ENCODE measurements at places on chromosomes 5 and 9.

GRCh38 chr5:111800351-111800750 lies 43.4 kb upstream of the NREP start:
- no peak for DNase-seq

- DNase-seq, result no peak
Observed at GRCh38 chr5:16417398-16418074, 48.1 kb downstream of the ZNF622 start.

GRCh38 chr9:117073071-117073470 lies 341.8 kb downstream of the ASTN2 start:
- DNase-seq, result no peak

GRCh38 chr5:169746147-169746694 lies 109.1 kb downstream of the DOCK2 start:
- no peak for DNase-seq

- no peak for DNase-seq
Observed at GRCh38 chr9:108905494-108905893, 28.4 kb downstream of the ELP1 start.

GRCh38 chr9:112489876-112490666 lies 3.4 kb downstream of the KIAA1958 start:
- no peak for DNase-seq

GRCh38 chr5:31225118-31225517 lies 31.6 kb downstream of the CDH6 start:
- no peak for DNase-seq

GRCh38 chr5:113031557-113031956 lies 55.0 kb downstream of the DCP2 start:
- DNase-seq, result no peak

GRCh38 chr9:111833941-111834340 lies 39.2 kb upstream of the SHOC1 start:
- DNase-seq, result no peak

DNA sequence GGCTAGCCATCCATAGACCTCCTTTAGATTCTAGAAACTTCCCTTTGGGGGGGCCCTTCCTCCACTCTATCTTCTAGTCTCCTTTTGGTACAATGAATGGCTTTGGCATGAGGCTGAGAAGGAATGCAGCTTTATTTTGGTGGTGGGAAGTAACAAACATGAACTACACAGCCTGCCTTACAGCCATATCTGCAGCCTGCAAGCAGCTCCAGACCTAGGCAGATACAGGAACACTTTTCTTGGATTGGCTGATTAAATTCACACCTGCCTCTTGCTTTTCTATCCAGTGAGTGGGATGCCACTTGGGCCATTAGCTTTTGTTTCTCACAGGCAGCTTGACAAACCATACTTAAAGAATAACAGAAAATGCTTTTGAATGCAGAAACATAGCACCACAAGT lies 28.2 kb downstream of the NR6A1 start:
- DNase-seq, result no peak

GRCh38 chr9:134179918-134180785 lies 15.8 kb upstream of the RNU6ATAC start:
- DNase-seq, result no peak

GRCh38 chr9:111037708-111038330 lies 451 bp downstream of the LPAR1 start:
- no peak for DNase-seq

DNA sequence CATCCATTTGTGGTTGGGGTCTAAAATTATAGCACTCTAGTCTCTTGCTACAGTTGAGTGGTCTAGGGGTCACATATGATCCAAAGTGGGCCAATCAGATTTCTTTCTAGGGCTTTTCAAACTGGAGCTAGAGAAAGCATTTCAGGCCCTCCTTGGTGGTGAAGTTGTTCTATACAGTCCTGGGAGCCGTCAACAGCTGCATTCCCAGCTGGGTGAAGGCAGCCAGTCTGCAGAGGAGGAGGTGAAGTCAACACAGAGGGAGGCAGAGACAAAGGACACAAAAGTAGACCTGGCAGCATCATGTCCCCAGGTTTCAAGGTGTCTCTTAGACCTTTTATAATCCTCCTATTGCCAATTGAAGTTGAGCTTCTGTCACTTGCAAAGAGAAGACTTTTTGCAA lies 518.2 kb downstream of the BNC2 start:
- no peak for DNase-seq

- DNase-seq, result no peak
Observed at GRCh38 chr5:34533582-34534522, 122.3 kb upstream of the RAI14 start.

- no peak for DNase-seq
Observed at GRCh38 chr9:133850161-133850560, 112.0 kb upstream of the SARDH start.

GRCh38 chr9:96121136-96121535 lies 180.8 kb downstream of the HSD17B3 start:
- no peak for DNase-seq

DNA sequence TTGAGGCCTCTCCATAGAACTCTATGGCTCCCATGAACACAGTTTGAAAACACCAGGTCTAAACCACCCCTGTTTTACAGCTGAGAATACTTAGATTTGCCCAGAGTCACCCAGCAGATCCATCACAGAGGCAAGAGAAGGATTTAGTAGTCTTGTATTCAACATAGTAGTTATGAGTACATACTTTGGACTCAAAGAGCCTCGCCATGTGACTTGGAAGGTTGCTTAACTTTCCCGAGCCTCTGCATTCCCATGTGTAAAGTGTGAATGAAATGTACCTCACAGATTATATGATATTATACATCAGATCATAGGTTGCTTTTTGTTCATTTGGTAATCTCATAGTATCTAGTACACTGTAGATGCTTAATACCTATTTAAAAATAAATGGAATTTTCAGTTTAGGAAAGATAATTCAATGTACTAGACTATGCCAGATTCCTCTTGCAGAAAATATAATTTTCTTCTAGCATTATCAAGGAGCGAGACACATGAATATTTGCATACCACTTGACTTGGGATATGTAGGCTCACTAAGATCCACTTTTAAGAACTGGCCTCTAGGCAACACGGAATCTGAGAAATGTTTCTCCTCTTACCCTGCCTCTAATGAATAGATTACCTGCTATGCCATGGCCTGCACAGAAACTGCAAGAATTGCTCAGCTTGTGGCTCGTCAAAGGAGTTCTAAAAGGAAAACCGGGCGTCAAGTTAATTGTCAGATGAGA lies 18.6 kb downstream of the TDRD7 start:
- DNase-seq, result no peak

DNA sequence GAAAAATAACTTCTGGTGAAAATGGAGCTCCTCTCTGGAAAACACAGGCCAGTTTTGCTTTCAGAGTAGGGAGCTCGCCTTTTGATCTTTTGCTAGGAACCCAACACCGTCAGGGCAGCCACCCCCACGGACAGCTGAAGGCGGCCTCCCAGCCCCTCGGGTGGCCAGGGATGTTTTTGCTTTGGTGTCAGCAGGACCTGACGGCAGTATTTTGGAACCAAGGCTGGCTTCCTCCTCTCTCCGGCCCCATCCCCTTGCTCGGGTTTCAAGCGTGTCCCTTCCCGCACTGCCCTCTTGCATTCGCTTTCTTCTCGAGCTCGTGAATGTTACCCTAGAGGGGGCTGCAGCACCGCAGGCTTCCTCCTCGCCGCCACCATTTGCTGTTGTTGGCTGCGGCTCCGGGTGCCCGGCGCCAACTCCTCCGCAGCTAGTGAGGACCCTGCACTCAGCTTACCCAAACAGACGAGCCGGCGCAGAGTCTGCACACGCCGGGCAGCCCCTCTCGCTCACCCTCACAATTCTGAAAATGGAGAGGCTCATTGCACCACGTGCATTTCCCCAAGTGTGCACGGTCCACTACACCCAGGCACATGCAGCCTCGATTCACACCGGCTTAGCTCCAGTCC lies 35.5 kb upstream of the ADAMTSL1 start:
- DNase-seq, result no peak

GRCh38 chr5:104178829-104179456 lies 616.4 kb upstream of the NUDT12 start:
- no peak for DNase-seq

DNA sequence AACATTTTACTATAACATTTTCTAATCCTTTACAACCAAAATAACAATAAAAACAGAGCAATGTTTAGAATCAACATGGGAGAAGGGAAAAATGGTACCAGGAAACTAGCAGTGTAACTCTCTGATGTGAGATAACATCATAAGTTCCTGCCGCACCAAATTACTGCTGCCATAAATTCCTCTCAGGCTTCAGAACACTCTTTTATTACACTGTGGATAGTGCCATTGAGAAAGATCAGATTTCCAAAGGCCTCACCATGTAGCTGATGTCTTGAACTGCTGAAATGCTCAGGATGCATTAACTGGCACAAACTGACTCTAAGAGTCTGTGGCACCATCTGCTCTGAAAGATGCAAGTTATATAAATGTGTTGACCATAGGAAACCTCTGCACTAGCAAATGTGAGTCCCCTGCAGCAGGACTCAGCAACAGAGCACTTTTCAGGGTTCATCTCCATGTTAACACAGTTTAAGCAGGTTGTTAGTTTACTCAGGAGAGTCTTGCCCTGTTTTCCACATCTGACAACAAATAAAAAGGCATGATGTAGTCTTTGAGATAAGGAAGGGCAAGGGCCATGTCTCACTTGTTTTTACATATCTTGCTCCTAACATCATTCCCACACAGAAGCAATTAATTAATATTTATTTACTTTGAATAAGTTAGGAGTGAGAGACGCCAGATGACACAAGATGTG lies 218.1 kb downstream of the CETN3 start:
- DNase-seq, result no peak

DNA sequence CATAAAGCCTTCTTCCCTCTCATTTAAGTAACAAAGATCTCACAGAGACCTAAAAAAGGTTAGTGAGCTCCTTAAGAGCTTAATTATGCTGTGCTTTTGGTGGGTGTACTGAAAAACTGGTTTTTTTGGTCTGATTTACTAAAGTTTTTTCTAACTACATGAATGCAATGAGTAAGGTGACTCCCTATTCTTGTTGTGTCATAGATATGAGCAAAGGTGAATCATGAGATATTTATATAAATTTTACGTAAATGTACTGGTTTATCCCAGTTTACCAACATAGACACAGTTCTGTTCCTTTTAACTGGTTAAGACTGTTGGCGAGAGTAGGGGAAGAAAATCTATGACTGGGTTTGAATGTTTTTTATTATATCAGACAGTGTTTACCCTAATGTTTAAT lies 250.5 kb downstream of the NR2F1-AS1 start:
- DNase-seq, result no peak

DNA sequence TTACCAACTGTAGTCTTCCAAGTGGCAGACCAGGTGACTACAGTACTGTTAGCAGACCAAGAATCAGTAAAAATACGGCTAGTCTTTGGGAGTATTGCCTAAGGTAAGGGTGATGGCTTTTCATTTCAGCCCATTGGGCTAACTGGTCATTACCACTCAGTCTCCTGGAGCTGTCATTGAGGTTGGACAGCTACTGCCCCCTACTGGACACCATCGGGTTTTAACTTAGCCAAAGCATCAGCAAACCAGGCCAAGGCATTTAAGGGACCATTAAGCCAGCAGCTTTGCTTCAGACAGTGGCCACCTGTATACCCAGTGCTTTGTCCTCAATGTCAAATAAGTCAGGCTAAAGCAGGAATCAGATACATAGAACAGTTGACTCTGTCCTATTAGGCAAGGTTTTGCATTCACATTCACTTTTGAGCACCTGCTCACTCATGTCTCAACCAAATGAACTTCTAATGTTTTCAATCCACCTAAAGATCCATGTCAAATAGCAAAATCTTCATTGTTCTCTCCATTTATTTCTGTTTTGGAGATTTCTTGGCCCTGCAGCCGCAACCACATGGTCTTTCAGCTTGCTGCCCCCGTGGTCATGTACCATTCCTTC lies 117.2 kb downstream of the INVS start:
- peak; percentile 81 for DNase-seq

DNA sequence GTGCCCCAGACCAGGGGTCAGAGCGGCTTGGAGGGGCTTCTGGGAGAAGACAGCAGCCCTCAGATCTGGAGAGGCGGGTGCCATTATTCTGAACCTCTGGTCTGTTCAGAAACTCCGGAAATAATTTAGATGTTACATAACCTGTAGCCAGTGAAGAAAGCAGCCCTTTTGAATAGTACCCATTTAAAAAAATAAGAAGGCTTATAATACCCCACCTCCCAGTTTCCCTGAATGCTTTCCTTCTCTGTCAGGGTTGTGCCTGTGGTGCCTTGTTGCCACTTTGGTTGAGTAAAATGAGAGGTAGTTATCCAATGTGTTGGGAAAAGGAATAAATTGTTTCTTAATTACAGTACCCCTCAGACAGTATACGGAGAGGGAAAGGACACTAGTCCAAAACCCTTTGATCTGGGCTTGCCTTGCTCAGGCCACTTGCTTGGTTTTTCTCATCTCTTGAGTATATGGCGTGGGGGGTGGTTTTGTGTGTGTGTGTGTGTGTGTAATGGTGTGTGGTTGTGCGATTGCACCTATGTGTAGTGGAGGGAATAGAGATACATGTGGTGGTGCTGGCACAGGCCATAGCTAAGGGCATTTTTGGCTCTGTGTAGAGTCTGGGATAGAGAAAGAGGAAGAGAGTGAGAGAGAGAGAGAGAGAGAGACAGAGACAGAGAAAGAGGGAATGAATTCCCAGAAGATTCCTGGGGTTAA lies 59.1 kb upstream of the TLR4 start:
- DNase-seq, result no peak

DNA sequence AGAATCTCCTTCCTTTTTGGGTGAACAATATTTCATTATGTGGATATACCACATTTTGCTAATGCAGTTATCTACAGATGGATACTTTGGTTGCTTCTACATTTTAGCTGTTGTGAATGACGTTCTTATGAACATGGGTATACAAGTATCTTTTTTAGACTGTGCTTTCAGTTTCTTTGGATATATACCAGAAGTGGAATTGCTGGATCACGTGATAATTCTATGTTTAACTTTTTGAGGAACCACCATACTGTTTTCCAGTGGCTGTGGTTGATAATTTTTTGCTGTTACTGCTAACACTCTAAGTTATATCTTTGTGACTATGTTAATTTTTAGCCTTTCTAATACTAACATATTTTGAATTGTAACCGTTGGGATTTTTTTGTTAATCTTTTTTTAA lies 12.5 kb downstream of the WDR70 start:
- DNase-seq, result no peak

DNA sequence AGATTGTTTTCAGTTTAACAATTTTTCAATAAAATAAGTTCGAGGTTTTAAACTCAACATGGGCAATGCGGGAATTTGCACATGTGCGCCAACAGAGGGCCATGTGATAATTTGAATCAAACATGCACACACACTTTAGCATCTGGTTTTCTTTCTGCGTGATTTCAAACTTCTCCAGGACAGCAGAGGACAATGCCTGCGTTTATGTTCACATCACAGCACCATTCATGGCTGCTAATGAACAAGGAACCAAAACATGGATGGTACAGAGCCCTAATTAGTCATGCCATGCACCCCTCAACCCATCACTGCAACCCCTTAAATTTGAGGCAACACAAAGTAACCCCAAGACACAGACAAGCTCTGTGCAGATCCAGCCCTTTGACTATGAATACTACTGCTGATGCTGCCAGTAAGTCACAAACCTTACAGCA lies 2.8 kb downstream of the SHC3 start:
- no peak for DNase-seq

GRCh38 chr5:158599157-158599556 lies 500.6 kb downstream of the EBF1 start:
- peak; percentile 41 for DNase-seq
